ENCODE measurements at places on chromosomes 16 and 17.

- no peak for DNase-seq
These were observed 26.5 kb upstream of the CRHR1 start for GRCh38 chr17:45757431-45758218.

GRCh38 chr16:88777471-88778270, 7.3 kb downstream of the PIEZO1 start:
- DNase-seq = no peak

- no peak for DNase-seq
These were observed 963 bp downstream of the COPRS start for GRCh38 chr17:31857920-31858641.

- no peak for DNase-seq
These were observed 204.5 kb upstream of the CDH8 start for GRCh38 chr16:62240722-62241121.

DNA sequence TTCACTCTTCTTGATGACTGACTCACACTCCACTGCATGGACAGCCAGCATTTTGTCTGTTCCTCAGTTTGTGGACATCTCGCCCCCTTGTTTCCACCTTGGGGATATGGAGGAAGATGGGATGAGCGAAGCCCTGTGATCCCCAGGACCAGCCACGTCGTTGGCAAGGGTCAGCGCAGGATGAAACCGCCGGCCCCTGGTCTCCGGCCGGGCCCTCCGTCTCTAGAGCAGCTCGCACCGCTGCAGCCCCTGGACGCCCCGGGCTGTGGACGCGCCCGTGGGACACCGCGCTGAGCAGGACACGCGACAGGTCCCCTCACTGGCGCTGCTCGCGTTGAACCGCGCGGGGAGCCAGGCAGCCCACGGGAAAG, 604 bp upstream of the ZC3H18 start:
- DNase-seq = no peak

DNA sequence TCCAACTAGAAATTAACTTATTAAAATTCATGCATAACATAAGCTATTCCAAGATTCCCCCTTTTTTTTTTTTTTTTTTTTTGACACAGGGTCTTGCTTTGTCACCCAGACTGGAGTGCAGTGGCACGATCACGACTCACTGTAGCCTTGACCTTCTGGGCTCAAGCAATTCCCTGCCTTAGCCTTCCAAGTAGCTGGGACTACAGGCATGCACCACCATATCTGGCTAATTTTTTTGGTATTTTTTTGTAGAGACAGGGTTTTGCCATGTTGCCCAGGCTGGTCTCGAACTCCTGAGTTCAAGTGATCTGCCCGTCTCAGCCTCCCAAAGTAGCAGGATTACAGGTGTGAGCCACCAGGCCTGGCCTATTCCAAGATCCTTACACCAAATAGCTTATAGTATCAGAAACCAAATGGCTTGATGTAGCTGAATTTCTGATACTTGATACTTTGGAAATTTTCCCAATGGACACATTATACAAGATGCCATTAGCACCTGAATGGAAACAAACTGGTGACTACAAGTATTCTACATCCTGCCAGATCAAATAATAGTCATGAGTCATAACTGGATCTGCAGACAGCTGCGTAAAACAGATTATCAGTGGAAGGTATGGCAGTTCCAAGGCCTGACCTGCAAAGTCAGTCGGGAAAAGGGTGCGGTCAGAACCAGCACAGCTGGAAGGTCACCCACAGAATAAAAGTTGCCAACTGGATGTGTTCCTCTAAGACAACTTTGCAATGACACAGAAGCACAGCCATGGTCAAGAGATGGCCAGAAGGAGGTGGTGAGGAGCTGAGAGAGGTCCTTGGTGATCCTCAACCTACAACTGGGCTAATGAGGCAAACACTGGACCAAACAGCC, 14.5 kb downstream of the TUBG1 start:
- DNase-seq = no peak

GRCh38 chr16:14335297-14335696, 264.2 kb downstream of the MRTFB start:
- no peak for DNase-seq

DNA sequence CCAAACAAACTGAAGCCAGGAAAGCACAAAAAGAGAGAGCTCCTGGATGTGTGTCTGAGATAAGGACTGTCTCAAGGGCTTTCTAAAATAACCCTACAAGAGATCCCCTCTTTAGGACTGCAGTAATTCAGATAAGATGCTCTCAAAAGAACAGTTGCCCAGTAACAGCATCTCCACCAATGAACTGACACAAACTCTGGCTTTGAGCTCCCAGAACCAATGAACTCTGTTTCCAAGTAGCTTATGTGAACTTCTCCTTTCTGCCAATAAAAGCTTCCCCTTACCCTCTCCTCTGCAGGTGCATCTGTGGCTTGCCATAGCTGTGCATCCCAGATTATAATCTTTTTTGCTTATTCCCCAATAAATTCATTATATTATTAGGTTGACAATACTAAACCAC, 421.5 kb downstream of the SLC39A11 start:
- no peak for DNase-seq

- DNase-seq = no peak
These were observed 70.5 kb downstream of the MPRIP start for GRCh38 chr17:17112628-17113200.

- DNase-seq = no peak
These were observed 44.3 kb downstream of the LCMT1 start for GRCh38 chr16:25155553-25156460.

GRCh38 chr17:50495918-50496317, 12.3 kb upstream of the MYCBPAP start:
- no peak for DNase-seq

DNA sequence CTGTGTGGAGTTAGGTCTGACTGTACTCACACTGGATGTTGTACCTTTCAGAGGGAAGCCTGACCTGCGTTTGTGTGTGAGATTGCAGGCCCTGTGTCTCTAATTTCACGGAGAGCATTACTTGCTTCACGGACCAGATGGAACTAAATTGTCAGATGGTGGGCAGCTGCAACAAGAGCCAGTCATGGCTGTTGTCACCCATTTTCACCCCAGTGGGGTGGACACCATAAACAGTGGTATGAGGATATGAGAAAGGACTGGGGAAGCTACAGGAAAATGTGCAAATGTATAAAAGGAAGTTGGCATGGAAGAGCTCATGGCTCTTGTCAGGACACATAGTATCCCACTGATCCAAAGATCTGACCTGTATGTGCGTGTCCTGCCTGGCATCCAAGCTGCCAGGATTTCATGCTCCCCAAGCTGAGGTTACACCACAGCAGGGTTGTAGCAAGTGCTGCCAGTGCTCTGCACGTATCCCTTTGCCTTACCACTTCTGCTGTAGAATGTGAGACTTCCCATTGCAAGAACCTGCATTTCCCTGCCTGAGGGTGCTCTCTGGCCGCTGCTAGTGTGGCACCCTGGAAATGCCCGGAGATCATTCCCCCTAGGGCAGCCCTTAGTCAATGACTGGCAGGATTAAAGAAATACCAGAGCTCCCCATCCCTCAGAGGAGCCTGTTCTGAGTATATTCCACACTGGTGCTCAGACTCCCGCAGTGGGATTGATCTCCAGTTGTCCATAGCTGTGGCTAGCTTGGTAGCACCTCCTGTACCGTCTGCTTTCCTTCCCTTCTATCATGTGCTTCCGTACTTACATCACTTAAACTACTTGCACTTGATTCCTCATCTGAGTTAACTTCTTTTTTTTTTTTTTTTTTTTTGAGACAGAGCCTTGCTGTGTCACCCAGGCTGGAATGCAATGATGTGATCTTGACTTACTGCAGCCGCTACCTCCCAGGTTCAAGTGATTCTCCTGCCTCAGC, 70.4 kb upstream of the TANC2 start:
- no peak for DNase-seq

DNA sequence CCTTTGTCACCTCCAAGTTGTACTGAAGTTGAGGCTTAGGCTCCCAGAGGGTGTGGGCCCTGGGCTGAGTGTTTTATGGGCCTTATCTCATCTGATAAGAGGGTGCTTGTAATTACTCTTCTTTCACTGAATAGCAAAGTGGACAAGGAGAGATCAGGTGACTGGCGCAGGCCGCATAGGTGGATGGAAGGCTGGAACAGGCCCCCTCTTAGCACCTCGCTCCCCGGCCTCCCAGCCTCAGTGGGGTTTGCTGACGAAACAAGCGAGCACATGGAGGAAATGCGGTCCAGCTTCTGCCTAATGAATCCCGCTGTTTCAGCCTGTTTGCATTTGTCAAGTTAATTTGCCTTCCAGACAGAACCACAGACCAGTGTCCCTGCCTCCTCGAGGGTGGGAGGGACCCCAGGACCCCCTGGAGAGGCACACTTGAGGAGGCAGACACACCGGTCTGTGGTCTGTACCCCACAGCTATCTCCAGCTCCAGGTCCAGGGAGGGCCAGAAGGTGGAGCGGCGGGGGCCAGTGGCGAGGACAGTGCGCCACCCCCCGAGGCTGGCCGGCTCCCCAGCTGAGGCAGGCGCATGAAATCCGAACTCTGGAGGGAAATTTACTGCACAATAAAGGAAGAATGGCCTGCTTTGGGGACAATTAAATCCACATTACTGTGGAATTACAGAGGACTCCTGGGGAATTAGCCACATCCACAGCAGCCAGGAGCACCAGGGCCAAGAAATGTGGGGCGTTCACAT, 123.4 kb downstream of the NTN1 start:
- no peak for DNase-seq

- DNase-seq = no peak
These were observed 215.4 kb downstream of the CHD9NB start for GRCh38 chr16:52837251-52837650.

- no peak for DNase-seq
These were observed 3.2 kb downstream of the TPSG1 start for GRCh38 chr16:1221628-1222552.

GRCh38 chr17:60579090-60579489, 20.9 kb upstream of the PPM1D start:
- no peak for DNase-seq

DNA sequence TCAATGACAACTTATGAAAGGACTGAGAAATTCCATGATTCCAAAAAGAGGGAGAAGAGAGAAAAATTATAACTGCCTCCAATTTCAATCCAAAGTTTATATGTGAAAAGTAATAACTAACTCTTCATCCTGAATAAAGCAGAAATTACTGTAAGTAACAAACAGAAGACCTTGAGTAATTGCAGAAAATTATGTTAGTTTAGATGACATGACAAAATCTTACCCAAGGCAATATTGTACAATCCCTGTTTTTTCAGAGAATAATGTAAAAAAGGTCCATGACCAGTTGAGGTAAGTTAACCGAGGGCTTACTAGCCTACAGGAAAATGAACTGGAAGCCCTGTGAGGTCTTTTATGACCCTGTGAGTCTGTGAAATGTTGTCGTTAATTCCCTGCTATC, 949.5 kb upstream of the SOX9 start:
- no peak for DNase-seq

DNA sequence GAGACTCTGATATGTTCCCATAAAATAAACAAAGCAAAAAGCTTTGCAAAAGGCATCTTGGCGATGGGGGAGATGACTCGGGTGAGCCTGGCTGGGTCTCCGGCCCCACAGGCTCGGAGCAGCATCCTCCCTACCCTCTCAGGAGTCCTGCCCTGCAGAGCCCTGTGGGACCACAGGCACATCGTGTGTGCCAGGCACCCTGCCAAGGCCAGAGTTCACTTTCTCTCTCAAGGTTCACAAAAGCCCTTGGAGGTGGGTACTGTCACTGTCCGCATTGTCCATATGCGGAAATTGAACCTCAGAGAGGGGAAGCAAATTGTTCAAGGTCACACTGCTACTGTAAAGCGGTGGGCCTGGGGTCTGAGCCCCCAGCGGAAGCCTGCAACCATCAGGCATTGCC, 48.5 kb downstream of the CRISPLD2 start:
- no peak for DNase-seq

- DNase-seq = no peak
These were observed 64.4 kb downstream of the EFCAB5 start for GRCh38 chr17:30005709-30006320.

DNA sequence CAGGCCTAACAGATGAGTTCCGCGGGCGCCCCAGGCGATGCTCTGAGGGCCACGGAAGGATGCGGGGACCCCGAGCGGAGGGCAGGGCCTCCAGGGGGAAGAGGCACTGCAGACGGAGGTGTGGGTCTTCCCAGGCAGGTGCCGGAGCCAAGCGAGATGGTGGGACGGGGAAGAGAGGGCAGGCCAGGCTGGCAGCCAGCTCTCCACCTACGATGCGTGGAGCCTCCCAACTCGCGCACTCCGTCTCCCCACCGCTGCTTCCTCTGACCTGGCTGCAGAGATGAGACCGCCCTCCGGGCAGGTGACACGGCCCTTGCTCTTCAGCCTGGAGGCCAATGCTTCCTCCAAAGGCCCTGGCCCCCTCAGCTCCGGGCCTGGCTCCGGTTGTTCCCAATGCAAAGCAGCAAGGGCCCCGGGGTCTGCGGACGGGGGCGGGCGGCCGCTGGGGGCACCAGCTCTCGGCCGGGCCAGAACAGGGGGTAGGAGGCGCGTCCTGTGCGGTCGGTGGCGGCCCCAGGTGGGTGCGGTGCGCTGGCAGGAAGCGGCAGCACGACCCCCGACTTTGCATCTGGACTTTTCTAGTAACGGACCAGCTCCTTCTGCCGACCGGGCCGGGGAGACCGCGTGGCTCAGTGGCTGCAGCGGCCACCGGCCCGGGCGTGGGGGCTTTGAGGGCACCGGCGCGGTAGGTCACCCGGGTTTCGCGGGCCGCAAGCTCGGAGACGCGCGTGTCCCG, 1.5 kb upstream of the SOX8 start:
- no peak for DNase-seq

GRCh38 chr17:79991140-79991923, 44.3 kb downstream of the TBC1D16 start:
- peak; percentile 69 for DNase-seq

DNA sequence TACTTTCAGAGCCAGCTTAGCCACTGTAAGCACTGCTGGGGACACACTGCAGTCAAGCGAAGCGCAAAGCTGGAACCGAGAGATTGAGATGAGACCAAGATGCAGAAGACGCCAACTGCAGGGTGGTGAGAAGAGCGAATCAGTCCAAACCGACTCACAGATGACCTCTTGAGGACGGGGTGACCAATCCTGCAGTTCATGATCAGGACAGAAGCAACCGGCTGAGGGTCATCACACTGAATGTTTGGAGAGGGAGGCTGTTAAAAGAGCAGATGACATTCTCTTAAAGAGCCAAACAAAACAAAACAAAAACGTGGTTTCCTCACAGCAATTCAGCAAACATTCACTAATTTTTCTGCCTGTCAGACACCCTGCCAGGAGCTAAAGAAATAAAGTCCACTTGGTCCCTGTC, 8.5 kb downstream of the HASPIN start:
- DNase-seq = no peak

DNA sequence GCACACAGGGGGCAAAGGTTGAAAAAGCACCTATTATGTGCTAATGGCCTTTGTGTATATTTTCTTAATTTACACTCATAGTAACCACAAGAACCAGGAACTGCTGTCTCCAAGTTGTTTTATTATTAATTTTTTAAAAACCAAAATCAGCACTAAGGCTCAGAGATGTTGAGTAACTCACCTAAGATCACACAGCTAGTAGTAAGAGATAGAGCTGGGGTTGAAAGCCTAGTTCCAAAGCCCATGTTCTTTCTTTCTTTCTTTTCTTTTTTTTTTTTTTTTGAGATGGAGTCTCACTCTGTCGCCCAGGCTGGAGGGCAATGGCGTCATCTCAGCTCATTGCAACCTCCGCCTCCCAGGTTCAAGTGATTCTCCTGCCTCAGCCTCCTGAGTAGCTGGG, 75.3 kb downstream of the SDK2 start:
- no peak for DNase-seq

GRCh38 chr16:4892361-4893102, 44.4 kb downstream of the PPL start:
- DNase-seq = no peak
